ENCODE measurements at places on chromosomes 7 and 10.

- no peak for DNase-seq
Observed at GRCh38 chr7:19097165-19098055, 20.0 kb downstream of the TWIST1 start.

GRCh38 chr10:34904191-34904590 is 89.1 kb upstream of the PARD3 start:
- DNase-seq: no peak

DNA sequence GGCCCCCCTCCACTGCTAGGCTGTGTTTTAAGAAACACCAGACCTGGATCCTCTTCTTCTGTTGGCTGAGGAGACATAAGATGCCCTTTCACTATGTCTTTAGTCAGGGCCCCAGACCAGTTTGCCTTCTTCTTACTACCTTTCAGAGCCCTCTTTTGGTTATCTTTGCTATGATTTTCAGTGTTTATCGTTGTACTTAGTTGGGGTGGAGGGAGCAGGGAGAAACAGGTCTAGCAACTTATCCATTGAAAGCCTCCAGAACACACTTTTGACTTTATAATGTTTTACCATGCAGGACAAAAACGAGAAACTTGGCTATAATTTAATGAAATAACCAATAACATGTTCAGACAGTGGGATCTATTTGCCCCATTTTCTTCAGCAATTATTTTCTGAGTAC is 525.2 kb downstream of the TNS3 start:
- no peak for DNase-seq

GRCh38 chr10:13311177-13311575 is 11.3 kb upstream of the PHYH start:
- DNase-seq: no peak

DNA sequence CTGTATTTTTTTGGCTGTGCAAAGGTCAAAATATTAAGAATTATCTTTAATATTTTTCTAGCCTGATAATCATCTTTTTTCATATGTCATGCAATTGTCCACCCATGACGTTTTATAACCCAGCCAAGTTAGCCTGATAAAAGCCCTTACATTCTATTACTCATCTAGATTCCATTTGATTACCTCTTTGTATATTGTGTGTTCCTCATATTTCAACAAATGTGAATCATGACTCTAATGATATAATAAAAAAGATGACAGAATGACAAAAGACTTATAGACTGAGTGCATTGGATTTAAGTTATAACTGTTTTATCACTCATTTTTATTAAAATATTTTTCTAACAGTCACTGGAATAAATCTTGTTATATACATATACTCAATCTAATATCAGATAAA is 1560.0 kb upstream of the LRRTM3 start:
- DNase-seq: no peak

GRCh38 chr7:139570119-139570518 is 46.6 kb downstream of the CLEC2L start:
- no peak for DNase-seq

- no peak for DNase-seq
Observed at GRCh38 chr7:77313085-77313484, 103.1 kb downstream of the GSAP start.

GRCh38 chr10:35635576-35635975 is 6.5 kb downstream of the FZD8 start:
- DNase-seq: peak; percentile 74

DNA sequence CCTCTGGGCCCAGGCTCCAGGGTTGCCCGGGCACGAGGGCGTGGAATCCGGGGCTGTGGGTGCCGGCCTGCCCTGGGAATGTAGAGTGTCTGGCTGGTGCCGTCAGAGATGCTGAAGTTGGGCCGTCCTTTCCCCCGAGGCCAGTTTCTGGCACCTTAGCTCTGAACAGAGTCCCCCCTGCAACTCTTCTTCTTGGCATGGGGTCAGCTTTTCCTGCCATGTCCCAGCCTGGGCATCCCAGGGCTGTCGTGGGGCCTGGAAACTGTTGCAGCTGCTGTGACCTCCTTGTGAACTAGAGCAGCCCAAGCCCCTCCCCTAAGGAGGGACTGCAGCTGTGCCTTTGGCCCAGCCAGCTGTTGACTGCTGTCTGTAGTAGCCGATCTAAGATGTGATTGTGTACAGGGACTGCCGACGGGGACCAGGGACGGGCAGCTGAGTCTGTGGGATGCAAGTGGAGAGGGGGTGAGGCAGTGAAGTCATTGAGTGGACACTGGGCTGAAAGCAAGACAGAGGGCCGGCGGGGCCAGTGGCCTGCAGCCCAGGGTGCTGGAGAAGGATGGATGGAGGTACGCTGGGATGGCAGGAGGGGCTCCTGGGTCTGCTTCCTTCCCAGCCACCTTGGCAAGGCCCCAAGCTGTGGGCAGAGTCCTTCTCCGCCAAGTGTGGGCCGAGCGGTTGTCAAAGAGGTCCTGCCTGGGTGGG is 35.8 kb downstream of the GBX1 start:
- DNase-seq: no peak

- DNase-seq: no peak
Observed at GRCh38 chr7:24036033-24036412, 248.0 kb upstream of the NPY start.
